Activated CD8-positive, alpha-beta T cell treated with anti-CD3 and anti-CD28 coated beads for 36 hours (primary cell): ENCODE measurements at places on chromosomes 12 and 14.

DNA sequence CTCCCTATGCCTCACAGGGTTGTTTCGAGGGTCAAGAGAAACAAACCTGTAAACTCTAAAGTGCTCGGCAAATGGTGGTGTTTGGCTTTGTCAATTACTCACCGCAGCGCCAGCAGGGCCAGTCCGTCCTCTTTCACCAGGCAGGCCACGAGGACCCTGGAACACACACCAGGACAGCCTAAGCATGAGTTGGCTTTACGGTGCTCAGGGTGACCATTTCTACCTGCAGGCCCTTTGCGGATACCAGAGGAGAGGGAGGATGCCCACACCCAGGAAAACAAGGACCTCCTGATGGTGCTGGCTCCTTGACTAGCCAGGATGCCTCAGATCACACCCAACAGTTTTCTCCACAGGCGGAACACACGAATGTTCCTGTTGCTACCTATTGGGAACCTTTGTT is 11.5 kb downstream of the COL2A1 start:
- no peak for DNase-seq

- DNase-seq = no peak
Observed at GRCh38 chr12:71782017-71782416, 27.4 kb downstream of the RAB21 start.

- DNase-seq = no peak
Observed at GRCh38 chr12:50746431-50746830, 17.5 kb upstream of the ATF1 start.

- no peak for DNase-seq
Observed at GRCh38 chr14:88195676-88196075, 127.4 kb downstream of the KCNK10 start.

- DNase-seq = no peak
Observed at GRCh38 chr12:51862947-51863346, 14.4 kb upstream of the FIGNL2 start.

DNA sequence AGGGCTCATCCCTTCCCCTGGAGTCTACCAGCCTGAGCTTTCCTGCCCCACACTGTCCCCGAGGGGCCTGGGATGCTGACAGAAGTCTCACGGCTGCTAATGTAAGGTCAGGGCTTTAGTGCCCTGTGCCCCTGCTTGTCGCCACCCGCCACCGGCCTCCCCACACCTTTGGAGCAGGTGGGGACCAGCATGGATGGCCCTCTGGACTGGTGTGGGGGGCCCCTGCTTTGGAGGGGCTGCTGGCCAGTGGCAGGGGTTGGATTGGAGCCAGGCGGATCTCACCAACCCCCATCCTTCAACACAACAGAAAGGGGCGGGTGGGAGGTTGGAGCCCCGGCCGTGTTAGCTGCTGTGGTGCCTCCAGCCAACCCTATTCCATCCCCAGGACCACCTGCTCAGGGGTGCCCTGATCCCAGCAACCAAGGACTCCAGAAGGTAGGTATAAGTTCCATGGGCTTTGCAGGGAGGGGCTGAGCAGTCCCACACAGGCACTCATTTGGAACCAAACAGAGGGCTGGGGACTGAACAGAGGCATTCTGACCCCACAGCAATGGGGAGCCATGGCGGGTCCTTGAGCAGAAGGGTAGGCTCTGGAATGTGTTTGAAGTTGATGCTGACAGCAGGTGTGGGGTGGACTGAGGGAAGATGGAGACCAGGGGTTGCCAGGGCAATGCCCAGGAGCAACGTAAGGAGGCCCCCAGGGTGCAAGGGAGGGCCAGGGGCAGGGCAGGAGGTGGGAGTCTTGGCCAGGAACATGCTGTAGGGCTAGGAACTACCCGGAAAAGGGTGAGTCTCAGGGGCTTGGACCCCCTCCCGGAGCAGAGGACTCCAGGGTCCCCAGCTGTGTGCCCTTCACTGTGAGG is 145.1 kb upstream of the C14orf180 start:
- no peak for DNase-seq

DNA sequence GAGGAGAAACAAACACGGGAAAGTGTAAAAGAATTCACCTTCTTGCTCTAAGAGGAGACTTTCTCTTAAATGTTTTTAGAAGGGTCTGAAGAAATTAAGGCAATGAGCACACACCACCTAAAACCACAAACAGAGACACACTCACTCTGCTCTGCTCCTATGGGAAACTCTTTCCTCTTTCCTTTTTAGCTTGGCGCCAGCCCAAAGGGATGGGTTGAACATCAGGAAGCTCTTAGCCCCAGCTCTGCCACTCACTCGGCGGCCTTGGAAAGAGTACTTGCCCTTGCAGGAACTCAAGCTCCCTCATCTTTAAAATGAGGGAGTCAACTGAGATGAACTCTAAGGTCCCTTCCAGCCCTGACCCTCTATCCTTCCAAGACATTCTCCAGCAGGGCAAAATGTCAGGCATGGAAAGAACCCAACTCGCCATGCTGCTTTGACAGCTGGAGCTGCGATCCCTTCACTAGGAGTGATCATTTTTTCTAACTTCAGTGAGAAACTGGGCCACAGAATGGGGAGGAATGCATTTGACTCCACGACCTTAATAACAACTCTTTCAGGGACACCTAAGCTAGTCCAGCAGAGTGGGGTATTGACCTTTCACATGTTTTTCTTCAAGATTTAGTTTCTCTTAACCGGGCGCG is 980 bp upstream of the RNASE8 start:
- DNase-seq = no peak

DNA sequence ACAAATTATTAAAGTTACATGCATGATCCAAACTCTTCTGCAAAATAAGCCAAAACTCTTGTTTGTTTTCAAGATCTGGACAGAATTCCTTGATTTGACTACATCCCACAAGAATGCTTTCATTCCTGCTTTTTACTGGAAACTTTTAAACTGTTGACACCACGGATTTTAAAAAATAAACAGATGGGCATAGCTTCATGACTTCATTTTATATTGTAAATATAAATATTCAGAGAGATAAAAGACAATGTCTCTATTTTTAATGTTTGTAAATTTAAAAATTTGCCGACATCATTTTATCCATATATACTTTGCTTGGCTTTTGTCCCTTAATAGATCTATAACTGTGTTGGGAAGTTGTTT is 134.3 kb upstream of the DCN start:
- DNase-seq = no peak

DNA sequence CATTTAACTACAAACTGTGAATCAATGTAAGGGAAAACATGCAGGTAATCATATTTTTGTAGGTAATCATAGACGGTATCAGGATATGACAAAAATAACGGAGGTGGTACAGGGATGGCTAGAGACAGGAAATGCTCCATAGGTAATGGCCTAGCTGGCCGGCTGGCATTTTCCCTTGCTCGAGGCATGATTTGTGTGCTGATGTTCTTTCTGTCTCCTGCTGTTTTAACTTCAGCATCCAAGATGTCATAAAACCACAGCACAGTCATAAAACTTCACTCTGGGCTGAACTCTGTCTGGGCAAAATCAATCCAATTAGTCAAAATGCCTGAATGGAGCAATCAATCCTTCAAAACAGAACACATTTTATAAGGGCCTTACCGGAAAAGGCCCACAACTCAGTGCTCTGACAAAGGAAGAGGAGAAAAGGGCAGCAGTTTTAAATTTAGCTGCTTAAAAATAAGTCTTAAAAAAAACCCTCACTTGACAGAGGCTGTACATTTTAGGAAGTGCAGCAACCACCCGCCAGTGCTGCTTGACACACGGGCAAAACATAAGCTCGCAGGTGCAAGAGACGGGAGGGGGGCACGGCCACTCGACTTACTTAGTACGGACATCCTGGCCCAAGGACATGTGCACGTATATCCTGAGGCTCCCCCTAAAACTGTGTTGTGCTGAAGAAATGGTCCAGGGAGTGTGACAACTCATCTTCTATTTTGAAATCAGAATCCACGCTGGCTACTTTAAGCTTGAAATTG is 40.5 kb upstream of the GPR68 start:
- no peak for DNase-seq

GRCh38 chr12:108665608-108666202 is 32.0 kb upstream of the SELPLG start:
- no peak for DNase-seq

DNA sequence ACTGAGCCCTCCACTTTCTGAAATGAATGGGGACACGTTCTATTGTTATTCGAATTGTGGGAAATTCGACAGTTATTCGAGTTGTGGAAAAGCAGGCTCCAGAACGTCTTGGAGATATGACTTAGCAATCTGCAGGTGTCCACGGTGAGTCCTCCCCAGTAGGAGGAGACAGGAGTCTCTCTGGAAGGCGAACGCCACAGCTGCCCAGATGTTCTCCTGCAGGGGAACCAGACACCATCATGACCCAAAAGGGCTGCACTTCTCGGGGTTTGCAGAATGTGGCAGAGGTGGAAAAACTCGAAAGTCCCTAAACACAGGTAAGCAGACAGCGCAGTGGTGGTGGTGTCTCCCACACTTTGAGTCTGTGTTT is 363.6 kb upstream of the SFSWAP start:
- no peak for DNase-seq

- no peak for DNase-seq
Observed at GRCh38 chr14:50008562-50008961, 107.8 kb downstream of the VCPKMT start.

- no peak for DNase-seq
Observed at GRCh38 chr12:27331927-27332324, 710 bp upstream of the BMAL2 start.

GRCh38 chr14:96602186-96602585 is 100.0 kb downstream of the PAPOLA start:
- DNase-seq = no peak
